ENCODE measurements at places on chromosomes 1 and 21.

- no peak for ATAC-seq
Measured at GRCh38 chr1:75588779-75589475, 22.0 kb downstream of the SLC44A5 start.

DNA sequence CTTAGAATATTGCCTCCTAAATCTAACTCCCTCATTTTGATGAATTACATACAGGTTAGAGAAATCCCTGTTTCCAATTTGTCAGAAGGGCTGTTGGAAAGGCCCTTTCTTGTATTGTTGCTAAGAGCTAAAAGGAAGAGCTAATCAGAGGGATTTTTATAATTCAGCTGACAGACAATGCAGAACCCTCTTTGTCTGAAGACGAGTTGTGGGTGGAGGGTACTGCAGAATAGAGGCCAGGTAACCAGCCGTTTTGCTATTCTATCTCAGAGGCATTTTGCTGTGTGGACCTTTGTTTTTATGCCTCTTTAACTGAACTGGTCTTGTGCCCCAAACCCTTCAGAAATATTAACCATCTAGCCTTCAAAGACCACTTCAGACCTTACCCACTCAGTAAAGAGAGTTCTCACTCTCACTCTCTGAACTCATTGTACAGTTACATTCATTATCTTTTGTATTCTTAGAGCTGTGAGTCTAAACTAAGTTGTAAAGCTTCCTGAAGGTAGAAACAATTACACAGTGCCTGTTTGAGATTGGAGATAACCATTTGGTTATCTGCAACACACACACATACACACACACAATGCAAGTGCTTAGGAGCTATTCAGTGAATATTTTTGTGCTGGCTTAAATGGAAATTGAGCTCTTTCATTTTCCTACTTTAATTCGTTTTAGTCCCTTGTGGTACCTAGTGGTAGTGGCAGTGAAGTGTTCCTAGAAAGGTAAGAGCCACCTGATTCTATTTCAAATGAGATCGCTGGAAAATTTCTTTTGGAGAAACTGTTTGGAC, 19.7 kb downstream of the KPNA6 start:
- ATAC-seq = no peak

DNA sequence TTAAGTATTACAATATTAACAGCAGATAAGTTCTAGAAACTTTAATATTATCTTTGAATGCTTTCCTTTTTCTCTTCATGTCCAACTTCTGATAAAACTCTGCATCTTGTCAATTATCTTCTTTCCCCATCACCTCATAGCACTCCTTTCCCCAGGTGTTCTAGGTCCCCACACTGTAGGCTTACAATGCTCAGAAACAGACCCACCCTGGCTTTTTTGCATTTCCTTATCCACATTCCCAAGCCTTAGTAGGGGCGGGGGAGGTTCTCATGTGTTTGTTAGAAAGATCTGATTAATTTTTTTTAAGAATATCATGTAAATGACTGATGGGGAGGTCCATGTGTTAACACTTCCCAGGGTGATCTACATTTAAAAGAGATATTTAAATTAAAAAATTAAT, 63.9 kb downstream of the PLPPR4 start:
- no peak for ATAC-seq

- no peak for ATAC-seq
Measured at GRCh38 chr1:222606757-222607156, 11.1 kb upstream of the MIA3 start.

DNA sequence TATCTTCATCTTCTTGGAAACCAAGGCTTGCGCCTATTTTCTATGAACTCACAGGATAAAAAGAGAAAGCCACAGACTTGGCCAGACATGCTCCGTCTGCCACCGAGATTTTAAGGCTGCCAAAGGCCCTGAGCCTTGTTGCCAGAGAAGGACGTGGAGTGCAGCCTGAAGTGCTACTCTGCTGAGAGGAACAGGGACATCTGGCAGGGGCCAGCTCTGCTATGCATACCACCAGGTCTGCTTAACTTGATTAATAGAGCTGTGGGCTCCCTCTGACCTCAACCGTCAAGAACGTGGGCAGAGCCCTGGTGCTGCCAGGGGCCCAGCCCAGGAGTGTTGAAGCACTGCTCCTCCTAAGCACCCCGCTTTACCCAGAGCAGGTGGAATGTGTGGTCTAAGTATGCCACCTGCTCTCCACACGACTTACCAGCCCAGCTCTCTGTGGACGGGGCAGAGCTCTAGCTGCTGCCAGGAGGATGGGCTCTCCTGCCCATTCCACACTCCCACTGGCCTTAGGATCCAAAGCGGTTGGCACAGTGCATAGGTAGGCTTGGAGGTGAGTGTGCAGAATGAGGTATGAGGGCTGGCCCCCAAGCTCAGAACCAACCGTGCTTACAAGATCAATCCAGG, 10.6 kb downstream of the HCRTR1 start:
- no peak for ATAC-seq

DNA sequence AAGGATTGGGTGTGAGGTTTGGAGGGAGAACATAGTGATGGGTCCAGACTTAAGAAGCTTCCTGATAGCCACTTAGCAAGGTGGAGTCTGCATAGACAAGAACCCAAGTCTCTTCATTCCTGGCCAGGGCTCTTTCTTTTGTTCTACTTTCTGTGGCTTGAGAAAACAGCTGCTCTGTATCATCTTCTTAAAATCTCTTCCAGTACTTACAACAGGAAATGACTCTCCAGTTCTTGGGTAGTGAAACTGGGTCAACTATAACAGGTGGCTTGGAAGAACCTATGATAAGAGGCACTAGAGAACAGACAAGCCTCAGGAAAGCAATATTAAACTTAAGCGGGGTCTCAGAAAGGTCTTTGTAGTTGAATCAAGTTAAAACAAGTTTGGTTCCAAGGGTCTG, 148.1 kb upstream of the USP24 start:
- peak; percentile 89 for ATAC-seq

DNA sequence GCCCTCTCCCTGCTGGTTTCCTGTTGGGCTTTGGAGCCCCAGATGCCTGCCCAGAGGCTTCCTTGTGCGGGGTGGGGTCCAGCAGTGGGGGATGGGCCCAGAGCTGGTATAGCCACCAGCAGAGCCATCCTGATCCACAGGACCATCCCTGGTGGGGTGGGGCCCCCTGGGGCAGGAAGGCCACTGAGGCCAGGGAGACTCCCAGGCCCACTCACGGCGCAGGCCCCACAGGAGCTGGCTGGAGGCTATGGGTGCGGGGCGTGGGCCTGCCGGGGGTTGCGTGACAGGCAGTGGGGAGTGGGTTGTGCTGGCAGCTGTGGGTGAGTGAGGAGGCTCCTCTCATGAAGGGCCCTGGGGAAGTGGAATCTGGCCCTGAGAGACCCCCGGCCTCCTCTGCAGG, 5.7 kb downstream of the LRRC3 start:
- ATAC-seq = no peak

DNA sequence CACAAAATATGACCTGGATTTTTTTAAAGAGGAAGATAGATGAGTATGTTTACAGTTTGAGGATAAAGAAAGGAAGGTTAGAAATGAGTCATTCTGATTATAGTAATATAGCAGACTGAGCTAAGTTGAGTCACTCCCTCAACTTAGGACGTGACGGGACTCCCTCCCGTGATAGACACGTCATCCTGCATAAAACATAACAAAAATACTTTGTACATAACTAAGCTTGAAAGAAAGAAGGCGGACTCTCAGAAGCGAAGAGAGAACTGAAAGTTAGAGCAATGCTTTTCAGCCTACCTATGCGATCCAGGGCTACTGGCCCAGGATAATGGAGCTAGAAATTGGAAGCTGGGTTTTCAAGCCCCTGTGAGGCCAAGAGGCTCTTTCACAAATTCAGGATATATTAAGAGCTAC, 53.0 kb upstream of the DESI2 start:
- ATAC-seq = peak; percentile 98

DNA sequence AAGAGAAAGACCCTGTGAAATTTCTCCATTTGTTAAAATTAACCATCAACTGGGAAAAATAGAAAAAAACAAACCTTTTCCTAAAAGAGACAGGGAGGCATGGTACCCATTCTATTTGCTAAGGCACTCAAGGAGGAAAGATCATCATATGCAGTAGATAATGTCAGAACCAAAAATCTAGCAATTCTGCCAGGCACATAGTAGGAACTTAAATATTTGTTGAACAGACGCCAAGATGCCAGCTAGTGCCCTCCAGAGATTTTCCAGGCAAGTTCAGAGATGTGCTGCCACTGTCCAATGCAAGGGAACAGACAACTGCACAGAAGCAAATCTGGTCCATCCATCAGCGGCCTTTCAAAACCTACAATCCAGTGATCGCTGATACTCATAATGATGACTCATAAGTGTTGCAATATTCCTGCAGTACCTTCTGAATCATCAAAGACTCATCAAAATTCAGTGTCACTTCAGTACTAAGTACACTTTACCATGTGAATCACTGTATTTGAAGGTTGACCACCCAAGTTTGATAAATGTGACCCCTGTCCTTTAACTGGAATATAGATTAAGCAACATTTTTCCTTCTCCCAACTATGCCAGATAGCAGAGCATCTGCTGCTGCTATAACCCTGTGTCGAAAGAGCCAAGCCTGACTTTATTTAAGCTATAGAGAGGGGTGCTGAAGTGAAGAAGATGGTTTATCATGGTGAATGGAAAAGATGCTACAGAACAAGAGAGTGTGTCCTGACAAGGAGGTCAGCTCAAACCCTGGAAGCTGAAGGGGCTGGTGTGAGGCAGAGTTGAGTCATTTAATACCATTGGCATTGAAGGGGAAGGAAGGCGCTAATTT, 99.1 kb downstream of the MT1HL1 start:
- ATAC-seq = peak; percentile 85

GRCh38 chr1:11301601-11302000, 28.6 kb downstream of the UBIAD1 start:
- ATAC-seq = no peak

- no peak for ATAC-seq
Measured at GRCh38 chr1:176499671-176500070, 36.7 kb downstream of the PAPPA2 start.

DNA sequence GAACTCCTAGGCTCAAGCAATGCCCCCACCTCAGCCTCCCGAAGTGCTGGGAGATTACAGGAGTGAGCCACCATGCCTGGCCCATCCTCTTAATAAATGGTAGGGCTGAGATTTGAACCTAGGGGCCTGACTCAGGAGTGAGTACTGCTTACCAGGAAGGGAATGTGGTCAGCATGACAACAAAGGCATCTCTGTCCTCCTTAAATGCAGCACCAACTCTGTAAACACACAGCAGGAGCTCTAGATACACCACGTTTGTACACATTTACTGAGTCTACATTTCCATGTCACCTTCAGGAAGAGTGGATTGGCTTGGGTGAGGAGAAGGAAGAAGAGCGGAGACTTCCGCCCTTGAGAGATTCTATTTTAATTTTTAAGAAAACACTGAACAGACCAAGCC, 38.5 kb downstream of the HIVEP3 start:
- ATAC-seq = no peak

GRCh38 chr1:40059338-40059959, 18.9 kb downstream of the CAP1 start:
- peak; percentile 74 for ATAC-seq

GRCh38 chr1:28518745-28519341, 13.0 kb downstream of the RCC1 start:
- ATAC-seq = peak; percentile 75

DNA sequence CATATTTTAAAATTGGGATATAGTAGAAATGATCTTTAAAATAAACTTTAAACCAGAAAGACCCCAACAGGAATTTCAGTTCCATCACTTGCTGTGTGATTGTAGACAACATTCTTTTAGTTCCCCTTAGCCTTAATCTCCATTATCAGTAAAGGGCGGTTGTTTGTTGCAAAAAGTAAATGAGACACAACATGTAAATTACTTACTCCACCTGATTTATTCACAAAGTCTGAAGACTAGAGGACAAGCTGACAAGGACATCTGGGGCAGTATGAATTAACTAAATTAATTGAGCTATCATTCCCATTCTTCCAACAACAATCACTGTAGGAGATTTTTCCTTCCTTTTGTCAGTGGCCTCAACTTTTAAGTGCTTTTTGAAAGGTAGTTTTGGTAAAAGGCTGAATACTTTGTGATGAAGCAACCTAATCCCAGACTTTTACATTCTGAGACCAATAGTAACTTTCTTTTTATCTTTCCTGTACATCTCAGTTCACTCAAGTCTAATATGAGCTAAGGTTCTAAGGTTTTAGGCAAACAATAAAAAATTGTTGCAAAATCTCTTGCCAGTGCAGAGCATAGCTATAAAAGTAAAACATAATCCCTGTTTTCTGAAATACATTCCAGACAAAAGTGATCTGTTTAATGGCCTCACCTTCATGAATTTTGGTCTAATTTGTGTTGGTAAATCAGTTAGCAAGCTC, 6.2 kb downstream of the SLC19A2 start:
- ATAC-seq = no peak

- ATAC-seq = no peak
Measured at GRCh38 chr1:56068908-56069307, 510.5 kb downstream of the PLPP3 start.

DNA sequence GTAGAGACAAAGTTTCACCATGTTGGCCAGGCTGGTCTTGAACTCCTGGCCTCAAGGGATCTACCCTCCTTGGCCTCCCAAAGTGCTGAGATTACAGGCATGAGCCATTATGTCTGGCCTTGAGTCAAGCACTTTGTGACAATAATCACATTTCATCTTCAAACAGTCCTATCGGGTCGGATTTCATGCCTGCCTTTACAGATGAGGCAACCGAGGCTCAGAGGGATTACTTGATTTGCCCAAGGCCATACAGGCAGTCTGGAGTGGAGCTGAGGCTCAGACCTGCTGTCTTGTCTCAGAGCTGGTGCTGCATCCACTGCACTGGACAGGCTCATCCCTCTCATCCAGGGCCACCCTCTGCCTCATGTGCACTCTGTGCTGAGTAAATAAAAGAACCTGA, 26.6 kb downstream of the FAM151A start:
- no peak for ATAC-seq

GRCh38 chr1:67590329-67590728, 94.7 kb upstream of the GADD45A start:
- ATAC-seq = no peak

GRCh38 chr1:244052016-244052727, 1.1 kb downstream of the ZBTB18 start:
- no peak for ATAC-seq

- no peak for ATAC-seq
Measured at GRCh38 chr1:24440436-24440835, 24.8 kb downstream of the NIPAL3 start.

DNA sequence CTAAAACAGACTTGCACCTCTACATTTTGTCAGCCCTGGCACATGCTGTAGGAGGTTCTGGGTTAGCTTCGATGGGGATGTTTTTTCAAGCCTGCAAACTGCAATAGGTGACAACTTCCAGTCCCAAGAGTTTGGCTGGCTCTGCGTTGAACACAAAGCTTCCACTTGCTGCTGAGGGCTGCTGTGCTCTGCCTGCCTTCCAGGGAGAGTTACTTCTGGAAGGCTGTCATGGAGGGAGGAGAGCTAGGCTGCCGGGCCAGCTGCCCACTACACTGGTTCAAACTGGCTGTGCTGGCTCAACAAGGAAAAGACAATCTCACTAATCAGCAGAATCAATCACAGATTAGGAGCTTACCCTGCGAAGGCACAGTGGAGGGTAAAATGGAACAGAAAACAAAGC, 46.7 kb upstream of the PPP2R5A start:
- no peak for ATAC-seq

All from activated T-helper 17 cell treated with anti-CD3 and anti-CD28 coated beads, Interleukin-2, amount 50 U/mL, for 72 hours (primary cell).